Activated CD8-positive, alpha-beta memory T cell treated with anti-CD3 and anti-CD28 coated beads, Interleukin-2, amount 10 ng/mL, durations not matched to agents 7 days and 5 days (primary cell): ENCODE measurements at places on chromosomes 13 and 19.

DNA sequence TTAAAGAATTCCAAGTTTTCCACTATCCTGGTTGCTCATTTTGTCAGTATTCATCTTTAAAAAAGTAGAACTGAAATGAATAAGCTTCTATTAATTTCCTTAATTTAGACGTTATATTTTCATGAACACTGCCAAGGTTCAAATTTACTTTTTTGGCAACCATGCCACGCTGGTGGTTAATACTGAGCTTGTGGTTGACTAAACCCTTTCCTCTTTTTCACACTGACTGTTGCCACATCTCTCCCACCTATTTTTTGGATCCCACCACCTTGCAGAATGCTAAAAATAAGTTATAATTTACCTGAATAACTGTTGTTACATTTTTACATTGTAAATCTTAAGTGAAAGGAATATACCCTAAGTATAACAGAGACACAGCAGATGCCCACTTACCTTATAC lies 45.0 kb downstream of the FLT3 start:
- DNase-seq: no peak

GRCh38 chr19:48386981-48387380 lies 4.4 kb downstream of the KDELR1 start:
- no peak for DNase-seq

GRCh38 chr19:16470911-16471811 lies 609 bp downstream of the EPS15L1 start:
- peak; percentile 59 for DNase-seq

- DNase-seq: no peak
Measured at GRCh38 chr13:99866781-99867180, 104.8 kb downstream of the ZIC5 start.

- DNase-seq: no peak
Measured at GRCh38 chr13:30848332-30849027, 57.6 kb upstream of the MEDAG start.

- no peak for DNase-seq
Measured at GRCh38 chr19:1222394-1222793, 15.4 kb downstream of the CBARP start.

- DNase-seq: no peak
Measured at GRCh38 chr19:19418555-19419260, 13.2 kb downstream of the GATAD2A start.

DNA sequence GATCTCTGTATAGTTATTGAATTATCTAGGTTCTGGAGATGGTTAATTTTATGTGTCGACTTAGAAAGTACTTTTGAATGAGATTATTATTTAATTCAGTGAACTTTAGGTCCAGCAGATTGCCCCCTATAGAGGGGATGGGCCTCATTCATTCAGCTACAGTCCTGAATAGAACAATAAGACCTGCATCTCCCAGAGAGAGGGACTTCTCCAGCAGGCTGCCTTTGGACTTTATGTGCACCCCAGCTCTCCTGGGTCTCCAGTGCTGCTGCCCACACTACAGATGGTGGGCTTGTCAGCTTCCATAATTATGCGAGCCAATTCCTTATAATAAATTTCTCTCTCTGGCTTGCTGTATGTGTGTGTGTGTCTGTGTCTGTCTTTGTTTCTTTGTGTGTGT lies 39.3 kb upstream of the KL start:
- no peak for DNase-seq

DNA sequence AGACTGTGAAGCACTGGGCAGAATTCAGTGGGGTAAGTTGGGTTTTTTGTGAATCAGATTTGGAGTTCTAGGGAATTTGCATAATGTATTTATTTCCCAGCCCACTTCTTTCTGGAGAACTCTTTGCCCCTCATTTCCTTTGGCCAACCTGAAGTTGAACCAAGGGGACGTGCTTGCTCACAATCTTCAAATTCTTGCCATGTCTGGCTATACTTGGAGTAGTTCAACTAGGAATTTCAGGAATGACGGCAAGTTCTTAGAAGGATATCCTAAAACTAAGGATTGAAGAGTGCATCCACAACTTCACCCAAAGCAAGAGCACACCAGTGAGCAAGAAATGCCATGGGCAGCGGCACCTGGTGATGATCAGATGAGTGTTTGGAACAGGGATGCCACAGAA lies 88.5 kb downstream of the TEX26 start:
- DNase-seq: no peak

GRCh38 chr19:5765220-5765619 lies 19.3 kb downstream of the PRR22 start:
- DNase-seq: no peak

GRCh38 chr13:55000844-55001243 lies 1972.2 kb downstream of the OLFM4 start:
- DNase-seq: no peak

DNA sequence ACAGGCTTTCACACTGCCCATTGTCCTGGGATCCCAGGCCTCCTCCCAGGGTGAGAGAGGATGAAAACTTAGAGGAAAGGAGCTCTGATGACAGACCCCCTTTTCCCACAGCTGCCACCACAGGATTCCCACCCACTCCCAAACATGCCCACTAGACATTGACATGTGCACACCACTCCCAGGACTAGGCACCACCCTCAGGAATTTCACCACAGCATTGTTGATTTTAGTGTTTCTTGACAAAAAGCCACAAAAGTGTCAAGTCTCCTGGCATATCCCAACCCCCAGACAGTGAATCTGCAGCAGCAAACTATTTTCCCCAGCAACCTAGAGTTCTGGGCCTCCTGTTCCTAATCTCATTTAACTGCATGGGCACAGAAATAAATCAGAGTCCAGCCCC lies 10.1 kb downstream of the ZNF714 start:
- DNase-seq: no peak

GRCh38 chr19:45311621-45312020 lies 11.1 kb downstream of the CKM start:
- DNase-seq: no peak

GRCh38 chr19:4172861-4173473 lies 9.4 kb downstream of the SIRT6 start:
- peak; percentile 75 for DNase-seq

DNA sequence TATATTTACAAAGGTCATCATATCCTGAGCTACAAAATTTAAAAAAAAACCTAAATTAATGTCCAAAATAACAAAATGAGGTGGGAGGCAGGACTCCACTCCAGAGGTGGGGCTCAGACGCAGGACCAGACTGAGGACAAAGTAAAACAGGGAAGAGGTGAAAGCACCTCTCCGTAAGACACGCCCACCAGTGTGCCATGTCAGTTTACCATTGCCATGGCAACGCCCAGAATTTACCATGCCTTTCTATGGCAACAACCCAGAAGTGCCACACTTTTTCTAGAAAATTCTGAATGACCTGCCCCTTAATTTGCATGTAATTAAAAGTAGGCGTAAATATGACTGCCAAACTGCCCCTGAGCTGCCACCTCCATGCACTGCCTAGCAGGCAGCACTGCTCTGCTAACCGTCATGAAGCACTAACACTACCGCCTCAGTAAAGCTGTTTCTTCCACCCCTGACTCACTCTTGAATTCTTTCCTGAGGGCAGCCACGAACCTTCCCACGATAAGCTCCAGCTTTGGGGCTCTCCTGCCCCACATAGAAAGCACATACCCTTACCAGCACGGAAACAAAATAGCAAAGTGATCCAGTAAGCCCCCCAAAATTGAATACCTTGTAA lies 22.3 kb upstream of the PDCD5 start:
- DNase-seq: no peak

DNA sequence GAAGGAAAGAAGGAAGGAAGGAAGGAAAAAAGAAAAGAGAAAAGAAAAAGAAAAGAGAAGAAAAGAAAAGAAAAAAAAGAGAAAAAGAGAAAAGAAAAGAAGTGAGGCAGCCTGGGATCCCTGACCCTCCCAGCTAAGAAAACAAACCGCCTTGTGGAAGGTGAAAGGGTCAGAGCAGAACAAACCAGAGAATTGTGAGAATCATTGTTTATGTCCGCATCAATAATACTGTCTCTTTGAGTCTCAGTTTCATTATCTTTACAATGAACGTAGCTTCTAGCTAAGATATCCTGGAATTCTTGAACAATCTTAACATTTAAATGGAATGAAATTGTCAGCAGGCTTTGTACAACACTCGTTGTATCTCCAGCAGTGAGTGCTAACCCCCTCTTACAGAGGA lies 66.4 kb upstream of the SERP2 start:
- DNase-seq: no peak

DNA sequence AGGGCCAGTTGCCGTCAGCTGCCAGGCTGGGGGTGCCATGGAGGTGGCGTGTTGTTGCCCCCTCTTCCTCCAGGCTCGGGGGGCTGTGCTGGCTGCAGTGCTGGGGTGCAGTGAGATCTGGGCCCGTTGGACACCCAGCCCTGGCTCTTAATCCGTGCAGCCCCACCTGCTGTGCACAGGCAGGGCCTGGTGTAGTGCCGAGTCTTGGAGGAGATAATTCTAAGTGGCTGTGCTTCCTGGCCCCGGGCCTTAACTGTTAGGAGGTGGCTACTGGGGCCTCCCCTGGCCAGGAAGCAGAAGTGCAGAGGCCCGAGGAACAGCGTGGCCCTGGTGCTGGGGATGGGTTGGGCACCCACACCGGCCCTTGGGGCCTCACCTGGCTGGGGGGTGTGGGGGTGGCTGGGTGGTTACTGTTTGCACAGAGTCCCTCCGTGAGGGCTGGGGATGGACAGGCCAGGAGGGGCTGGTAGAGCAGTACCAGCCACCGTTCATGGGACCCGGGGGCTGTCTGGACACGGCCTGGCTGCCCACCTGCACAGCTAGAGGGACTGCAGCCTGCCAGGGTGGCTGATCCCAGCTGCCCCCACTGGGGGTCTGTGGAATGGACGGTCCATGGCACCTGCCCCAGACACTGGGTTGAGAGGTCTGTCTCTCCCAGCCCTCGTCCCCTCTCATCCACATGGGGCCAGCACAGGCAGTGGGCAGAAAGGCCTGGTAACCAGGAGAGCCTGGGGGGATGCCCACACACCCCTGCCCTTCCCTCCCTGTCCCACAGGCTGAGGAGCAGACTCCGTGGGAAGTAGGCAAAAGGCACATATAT lies 3.3 kb downstream of the GPX4 start:
- no peak for DNase-seq

DNA sequence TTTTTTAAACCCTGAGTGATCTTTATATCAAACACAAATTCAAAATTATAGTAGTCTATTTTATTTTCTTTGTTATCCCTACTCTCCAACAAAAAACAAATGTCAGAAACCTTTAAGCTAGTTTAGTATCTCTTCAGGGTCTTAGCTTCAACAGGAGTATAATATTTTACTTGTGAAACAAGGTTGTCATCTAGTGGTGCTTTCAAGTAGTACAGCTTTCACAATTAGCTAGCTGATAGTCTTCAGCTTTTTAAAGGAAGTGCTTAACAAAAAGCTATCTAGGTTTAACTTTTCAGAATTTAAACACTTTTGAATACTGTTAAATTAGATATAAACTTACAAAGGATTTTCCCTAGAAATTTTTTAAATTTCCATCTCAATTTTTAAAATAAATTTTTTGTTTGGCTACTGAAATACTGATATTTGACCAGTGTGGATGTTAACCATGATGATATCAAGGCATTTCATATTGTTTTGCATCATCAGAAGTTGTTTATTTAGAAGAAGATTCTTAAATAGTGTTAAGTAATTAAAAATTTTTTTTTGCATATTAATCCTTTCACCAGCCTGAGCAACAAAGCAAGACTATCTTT lies 34.2 kb downstream of the TDRD3 start:
- no peak for DNase-seq

- DNase-seq: no peak
Measured at GRCh38 chr19:40663695-40664692, 26.5 kb downstream of the NUMBL start.

DNA sequence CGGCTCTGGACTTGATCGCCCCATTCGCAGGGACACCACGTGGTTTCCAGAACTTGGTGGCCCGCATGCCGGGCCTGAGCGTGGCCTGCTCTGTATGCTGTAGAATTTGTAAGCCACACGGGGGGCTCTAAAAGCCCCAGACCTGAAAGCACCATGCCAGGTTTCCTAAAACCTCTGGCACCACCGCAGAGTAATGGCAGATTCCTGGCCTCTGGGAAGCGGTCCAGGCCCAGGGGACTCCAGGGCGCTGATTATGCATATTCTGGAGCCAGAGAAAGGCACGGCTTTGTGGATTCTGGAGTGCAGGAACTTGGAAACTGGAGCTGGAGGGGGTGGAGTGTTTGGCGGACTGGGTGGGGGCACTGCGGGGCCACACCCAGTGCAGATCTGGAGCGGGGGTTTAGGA lies 3.7 kb downstream of the FTL start:
- DNase-seq: no peak

GRCh38 chr13:33108620-33109019 lies 92.4 kb downstream of the KL start:
- no peak for DNase-seq

- no peak for DNase-seq
Measured at GRCh38 chr13:30170569-30170968, 136.8 kb downstream of the KATNAL1 start.

DNA sequence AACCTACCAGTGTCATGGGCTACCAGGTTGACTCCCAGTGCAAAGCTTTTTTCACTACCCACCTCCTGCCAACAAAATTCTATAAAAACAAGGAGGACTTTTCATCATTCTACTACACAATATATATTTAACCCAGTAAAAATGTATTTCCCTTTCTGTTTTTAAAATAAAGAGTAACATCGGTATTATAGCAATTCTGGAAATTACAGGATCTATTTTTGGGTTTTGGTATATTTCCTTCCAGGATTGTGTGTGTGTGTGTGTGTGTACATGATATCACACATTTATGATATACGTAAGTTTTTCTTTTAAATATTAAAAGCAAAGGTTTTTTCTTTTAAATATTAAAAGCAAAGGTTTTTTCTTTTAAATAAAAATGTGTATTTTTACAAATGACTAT lies 6.0 kb upstream of the UBL3 start:
- DNase-seq: no peak

- DNase-seq: no peak
Measured at GRCh38 chr13:25951831-25952230, 100.0 kb downstream of the SHISA2 start.

GRCh38 chr13:87712012-87712411 lies 40.8 kb downstream of the SLITRK5 start:
- no peak for DNase-seq

DNA sequence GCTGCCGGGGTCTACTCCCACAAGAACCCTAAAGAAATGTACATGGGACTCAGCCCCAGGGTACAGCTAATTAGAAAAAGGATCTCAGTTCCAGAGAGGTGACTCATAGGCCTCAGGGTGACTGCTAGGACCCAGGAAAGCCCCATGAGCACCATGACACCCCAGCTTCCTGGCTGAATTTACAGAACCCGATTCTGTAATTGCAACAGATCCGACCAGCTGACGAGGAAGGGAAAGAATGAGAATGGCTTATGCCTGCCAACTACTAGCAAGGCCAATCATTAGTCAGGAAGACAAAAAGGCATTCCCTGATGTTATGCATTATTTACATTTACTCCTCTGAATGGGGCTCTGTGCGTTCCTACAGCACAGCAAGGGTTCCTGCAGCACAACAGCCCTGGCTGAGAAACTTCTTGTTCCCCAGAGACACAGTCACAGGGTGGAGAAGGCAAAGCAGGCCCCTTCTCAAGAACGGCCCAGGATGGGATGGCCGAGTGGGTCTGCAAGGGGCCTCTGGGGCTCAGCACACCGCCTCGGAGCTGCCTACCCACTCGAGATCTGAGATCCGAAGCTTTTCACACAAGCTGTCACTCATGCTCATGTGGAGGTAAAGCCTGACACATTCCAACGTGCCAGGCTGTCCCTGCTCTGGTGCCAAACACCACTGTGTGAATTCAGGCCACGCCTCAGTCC lies 27.2 kb downstream of the PBX4 start:
- peak; percentile 88 for DNase-seq

GRCh38 chr13:104975272-104975671 lies 1560.2 kb downstream of the EFNB2 start:
- DNase-seq: no peak

- no peak for DNase-seq
Measured at GRCh38 chr19:3655402-3656072, 28.9 kb upstream of the CACTIN start.

GRCh38 chr19:48780631-48781391 lies 25.5 kb downstream of the FGF21 start:
- DNase-seq: no peak
